Activated naive CD4-positive, alpha-beta T cell treated with anti-CD3 and anti-CD28 coated beads, Interleukin-2, amount 50 U/mL, for 16 hours (primary cell): ENCODE measurements at places on chromosomes 5 and 9.

DNA sequence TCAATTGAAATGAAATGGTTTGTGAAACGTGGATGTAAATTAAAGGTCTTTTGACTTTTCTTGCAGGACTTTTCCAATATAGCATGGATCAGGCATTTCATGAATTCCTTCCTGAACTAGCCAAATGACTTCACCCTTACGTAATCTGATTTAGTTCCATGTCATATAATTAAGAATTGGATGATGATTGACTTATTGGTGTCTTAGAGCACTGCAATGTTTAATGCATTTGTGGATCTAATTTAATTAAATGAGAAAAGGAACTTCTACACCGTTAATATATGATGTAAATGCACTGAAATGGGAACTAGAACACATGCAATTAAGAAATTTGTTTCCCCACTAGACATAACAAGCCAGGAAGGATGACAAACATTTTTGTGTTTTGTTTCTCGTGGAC lies 228.8 kb downstream of the FBXL7 start:
- DNase-seq, result no peak

- no peak for DNase-seq
These were observed 337.6 kb upstream of the IRX1 start for GRCh38 chr5:3258050-3258449.

DNA sequence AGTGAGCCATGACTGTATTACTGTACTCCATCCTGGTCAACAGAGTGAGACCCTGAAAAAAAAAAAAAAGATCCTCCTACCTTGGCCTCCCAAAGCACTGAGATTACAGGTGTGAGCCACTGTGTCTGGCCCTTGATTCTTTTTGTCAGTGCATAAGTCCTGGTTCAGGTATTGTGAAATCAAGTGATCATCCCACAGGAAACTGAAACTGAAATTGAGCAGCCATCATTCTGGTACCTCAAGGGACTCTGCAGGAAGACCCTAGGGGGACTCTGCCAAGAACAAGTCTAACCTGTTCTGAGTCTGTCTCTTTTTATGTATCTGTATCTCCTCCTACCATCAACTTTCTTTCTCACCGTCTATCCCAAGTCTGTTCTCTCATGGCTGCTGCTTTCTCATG lies 1.9 kb upstream of the DCAF10 start:
- DNase-seq, result no peak

DNA sequence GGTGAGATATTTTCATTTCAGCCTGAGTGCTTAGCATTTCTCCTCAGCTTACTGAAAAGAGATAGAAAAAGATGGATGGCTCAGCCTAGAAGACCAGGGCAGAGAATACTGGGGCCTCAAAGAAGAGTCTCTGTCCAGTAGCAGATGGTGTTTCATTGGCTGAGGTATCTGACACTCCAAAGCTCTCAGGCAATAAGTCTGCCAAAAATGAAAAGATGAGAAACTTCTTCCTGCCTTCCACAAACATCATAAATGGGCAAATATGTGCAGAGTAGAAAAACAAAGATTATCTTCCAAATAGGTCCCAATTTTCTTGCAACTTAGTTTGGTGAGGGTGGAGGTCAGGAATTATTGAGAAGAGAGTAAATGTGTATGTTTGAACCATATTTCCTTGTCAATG lies 87.4 kb upstream of the ICE1 start:
- DNase-seq, result no peak

GRCh38 chr5:67426961-67427849 lies 230.6 kb upstream of the CD180 start:
- no peak for DNase-seq

- DNase-seq, result no peak
These were observed 191.5 kb upstream of the CLINT1 start for GRCh38 chr5:158050421-158050820.

DNA sequence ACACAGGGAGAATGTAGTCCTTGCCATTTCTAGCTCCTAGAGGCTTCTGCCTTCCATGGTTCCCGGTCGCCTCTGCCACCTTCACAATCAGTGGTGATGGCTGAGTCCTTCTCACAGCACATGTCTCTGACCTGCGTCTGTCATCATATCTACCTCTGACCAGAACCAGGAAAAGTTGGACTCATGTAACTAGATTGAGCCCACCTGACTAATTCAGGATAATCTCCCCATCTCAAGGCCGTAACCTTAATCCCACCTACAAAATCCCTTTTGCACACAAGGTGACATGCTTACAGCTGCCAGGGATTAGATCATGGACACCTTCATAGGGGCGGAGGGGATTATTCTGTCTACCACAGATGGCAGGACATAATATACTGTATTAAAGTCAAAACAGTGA lies 375.6 kb downstream of the ICE1 start:
- DNase-seq, result no peak

GRCh38 chr5:17401470-17402288 lies 96.4 kb upstream of the TAF11L2 start:
- no peak for DNase-seq

GRCh38 chr9:128553728-128554127 lies 1.3 kb downstream of the SPTAN1 start:
- DNase-seq, result no peak

DNA sequence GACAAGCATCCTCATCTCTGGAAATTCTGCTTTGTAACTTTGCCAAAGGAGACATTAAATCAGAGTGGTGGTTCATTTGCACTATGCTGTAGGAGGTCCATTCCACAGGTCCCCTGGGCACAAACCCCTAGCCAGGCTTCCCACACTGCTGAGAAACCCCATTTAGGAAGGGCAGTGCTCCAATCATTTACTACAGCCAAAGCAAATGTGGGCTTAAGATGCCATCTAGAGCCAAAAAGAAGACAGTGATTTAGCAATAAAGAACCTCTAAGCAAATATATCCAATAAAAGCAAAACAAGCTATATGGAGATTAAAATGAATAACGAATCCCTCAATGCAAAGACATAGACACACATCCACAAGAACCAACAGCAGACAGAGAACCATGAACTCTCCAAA lies 129.0 kb upstream of the ALDH1B1 start:
- DNase-seq, result no peak

DNA sequence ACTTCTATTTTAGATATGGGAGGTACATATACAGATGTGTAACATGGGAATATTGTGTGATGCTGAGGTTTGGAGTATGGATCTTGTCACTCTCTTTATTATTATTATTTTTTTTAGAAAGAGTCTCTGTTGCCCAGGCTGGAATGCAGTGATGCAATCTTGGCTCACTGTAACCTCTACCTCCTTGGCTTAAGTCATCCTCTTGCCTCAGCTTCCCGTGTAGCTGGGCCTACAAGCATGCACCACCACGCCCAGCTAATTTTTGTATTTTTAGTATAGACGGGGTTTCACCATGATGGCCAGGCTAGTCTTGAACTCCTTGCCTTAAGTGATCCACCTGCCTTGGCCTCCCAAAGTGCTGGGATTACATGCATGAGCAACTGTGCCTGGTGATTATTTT lies 138.4 kb upstream of the SLC28A3 start:
- DNase-seq, result no peak

GRCh38 chr9:33992632-33993031 lies 56.1 kb downstream of the UBAP2 start:
- no peak for DNase-seq

- no peak for DNase-seq
These were observed 25.6 kb upstream of the HMGCS1 start for GRCh38 chr5:43338862-43339261.

DNA sequence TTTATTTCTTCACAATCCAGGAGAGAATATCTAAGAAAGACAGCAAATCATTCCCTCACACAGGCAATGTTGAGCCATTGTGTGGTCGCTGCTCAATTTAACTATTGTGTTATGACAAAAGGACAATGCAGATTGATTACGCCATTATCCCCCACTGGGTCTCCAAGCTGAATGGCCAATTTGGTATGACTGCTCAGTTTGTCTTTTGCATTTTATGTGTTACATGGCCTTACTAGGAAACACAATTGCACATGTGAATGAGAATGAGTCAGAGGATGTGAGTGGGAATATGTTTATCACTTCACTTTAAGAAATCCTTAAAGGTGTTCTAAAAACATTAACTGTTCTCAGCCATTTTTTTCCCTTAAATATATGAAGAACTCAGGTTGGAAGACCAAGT lies 108.3 kb downstream of the FAM174A start:
- no peak for DNase-seq

DNA sequence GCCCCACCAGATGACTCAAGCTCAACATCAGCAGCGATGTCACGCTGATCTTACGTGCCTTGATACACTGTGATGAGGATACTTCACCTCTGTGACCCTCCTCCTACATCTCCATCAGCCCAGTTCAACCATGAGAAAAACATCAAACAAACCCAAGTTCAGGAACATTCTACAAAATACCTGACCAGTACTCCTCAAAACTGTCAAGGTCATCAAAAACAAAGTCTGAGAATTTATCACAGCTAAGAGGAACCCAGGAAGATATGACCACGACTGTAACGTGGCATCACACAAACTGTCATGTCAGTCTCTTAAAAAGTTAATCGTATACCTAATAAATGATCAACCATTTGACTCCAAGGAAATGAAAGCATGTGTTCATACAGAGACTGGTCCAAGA lies 90.8 kb downstream of the COL23A1 start:
- no peak for DNase-seq

- no peak for DNase-seq
These were observed 117.5 kb downstream of the ANKRD55 start for GRCh38 chr5:56115589-56115988.

DNA sequence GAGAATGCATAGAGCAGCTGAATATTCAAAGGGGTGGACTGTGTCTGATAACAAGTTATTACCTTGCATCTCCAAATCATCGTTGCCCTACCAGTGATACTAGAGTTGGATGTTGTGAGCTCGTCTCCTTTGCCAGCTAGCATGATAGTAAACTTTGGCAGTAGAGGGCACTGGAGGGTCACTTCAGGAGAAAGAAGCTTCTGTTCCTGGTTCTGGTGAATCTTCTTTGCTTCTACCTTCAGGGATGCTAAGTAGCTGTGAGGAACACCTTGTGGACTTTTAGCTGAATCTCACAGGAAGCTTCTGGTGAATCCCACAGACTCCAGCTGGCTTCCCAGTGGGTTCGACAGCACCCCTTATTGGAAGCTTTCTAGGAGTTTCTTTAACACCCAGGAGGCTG lies 626.6 kb upstream of the SGCD start:
- DNase-seq, result no peak

DNA sequence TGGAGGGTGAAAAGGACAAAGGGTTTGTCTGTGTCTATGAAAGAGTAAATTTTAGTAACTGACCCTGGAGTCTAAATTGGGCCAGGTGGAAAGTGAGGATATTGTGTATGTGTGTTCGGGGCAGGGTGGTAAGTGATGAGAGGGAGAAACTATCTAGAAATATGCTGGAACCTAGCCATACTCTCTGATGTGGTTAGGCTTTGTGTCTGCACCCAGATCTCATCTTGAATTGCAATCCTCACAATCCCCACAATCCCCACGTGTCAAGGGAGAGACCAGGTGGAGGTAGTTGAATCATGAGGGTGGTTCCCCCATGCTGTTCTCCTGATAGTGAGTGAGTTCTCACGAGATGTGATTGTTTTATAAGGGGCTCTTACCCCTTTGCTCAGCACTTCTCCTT lies 60.6 kb downstream of the COMMD10 start:
- no peak for DNase-seq

DNA sequence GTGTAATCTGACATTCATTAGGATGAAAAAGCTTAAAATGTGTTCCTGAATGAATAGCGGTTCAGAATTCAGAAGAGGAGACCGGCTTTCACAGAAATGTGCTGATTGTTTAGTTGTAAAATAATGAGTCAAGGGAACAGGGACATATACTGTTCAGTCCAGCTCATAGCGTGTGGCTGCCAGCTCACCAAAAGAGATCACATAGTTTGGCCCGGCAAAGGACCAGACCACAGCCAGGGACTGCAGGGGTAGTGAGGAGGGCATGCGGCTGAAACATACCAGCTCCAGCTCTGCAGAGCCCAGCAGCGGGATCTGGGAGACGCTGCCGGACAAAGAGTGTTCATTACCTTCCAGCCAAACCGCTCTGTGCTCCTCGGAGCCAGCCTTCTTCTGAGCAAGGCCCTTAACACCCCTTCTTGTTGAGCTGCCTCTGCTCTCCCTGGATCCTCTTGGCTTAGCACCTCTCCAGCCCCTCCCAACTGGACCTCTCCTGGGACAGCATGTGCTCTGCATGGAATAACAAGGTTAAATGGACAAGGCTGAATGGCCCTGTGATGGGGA lies 116.8 kb upstream of the CNTLN start:
- DNase-seq, result no peak

DNA sequence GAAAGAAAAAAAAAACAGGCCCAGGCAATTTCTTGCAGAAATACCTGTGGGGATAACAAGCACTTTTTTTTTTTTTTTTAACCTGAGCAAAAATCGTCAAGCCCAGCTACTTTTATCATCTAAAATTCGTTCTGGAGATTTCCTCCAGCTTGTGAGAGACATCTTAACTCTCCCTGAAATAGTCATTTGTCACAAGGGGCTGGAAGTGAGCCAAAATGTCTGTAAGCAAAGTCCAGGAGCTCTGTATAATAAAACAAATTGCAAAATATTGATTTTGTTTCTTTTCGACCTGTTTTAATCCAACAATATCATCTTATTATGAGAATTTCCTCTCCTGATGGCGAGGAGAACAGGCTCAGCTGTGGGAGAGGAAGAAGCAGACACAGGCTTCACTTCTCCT lies 168.4 kb downstream of the TTLL11 start:
- no peak for DNase-seq

- no peak for DNase-seq
These were observed 507 bp downstream of the CTNND2 start for GRCh38 chr5:11903614-11904264.

- DNase-seq, result no peak
These were observed 7.1 kb downstream of the BRD9 start for GRCh38 chr5:885529-885928.

GRCh38 chr9:129610213-129610472 lies 10.8 kb downstream of the C9orf50 start:
- DNase-seq, result no peak

- DNase-seq, result no peak
These were observed 35.7 kb downstream of the LRRC70 start for GRCh38 chr5:62614355-62614754.

DNA sequence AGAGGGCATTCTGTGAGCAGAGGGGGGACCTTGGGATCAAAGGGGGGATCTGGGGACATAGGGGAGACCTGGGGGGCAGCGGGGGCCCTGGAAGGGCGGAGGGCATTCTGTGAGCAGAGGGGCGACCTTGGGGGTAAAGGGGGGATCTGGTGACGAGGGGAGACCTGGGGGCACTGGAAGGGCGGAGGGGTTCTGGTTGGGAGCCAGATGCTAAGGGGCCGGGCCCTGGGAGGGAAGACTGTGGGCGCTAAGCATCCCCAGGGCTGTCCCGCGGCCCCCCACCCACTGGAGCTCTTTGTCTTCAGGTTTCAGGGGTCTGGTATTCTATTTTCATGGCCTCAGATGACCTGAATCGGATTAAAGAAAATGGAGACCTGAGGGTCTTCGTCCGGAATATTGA lies 748 bp downstream of the LCN9 start:
- DNase-seq, result no peak

DNA sequence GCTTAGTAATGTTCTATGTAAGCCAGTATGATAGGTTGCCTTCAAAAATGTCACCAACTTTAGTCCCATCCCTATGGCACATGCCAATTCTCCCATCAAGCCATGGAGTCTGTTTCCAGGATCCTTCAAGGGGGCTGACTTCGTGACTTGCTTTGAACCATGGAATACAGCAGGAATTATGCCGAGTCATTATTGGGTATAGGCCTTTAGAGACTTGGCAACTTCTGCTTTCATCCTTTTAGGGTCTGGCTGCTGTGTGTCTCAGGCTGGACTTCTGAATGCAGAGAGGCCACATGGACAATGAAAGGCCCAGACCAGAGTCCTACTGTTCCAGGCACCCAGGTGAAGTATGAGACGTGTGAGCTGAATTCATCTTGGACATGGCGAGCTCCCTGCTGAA lies 109.8 kb downstream of the DENND1A start:
- no peak for DNase-seq
